NCI-H526 treated with DMSO at 0.1 percent for 48 hours (cell line): ENCODE measurements at places on chromosomes 5 and 9.

DNA sequence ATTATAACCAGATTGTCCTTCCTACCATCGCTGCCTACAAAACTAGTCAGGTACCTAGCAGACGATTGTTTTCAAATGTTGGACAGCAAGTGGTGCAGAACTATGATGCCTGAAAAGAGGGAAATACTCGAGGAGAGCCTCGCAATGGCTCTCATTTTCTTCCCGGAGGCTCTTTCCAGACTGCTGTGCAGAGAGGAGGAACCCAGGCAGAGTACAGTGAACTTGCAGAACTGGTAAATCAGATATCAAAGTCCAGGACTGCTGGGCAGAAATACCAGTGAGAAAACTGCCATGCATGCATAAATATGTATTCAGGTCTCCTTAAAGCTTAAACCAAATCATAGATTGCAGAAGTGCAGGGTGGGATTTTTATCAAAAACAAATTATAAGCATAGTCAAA, 26.4 kb upstream of the UGT3A1 start:
- peak; percentile 4 for DNase-seq

GRCh38 chr5:61617995-61618525, 286.0 kb downstream of the ZSWIM6 start:
- DNase-seq, result no peak

DNA sequence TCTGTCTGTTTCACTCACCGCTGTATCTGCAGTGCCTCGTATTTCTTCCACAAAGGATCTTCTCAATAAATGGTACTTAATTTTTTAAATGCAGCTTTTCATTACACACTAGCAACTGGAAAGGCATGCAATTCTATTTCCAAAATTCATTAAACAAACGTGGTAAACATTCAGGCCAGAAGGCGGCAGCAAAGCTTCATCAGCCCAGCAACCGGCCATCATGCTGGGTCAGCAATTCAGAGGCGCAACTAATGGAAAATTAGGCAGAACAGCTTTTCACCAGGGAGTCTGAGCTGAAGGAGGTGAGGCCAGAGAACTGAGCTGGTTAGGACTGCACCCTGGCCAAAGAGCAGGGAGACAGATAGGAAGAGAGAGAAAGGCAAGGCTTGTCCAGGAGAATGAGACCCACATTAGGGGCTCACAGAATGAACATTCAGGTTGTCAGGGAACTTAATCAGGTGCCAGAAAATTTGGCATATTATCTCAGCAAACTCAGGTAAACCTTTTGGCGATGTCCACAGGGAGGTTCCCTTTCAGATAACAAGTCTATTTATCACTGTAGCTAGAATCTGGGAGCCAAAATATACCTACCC, 17.7 kb upstream of the RNF180 start:
- DNase-seq, result peak; percentile 2

- no peak for DNase-seq
These were observed 94.7 kb downstream of the FGF10 start for GRCh38 chr5:44294516-44294915.

- no peak for DNase-seq
These were observed 95.4 kb downstream of the PAM start for GRCh38 chr5:102850503-102850902.

DNA sequence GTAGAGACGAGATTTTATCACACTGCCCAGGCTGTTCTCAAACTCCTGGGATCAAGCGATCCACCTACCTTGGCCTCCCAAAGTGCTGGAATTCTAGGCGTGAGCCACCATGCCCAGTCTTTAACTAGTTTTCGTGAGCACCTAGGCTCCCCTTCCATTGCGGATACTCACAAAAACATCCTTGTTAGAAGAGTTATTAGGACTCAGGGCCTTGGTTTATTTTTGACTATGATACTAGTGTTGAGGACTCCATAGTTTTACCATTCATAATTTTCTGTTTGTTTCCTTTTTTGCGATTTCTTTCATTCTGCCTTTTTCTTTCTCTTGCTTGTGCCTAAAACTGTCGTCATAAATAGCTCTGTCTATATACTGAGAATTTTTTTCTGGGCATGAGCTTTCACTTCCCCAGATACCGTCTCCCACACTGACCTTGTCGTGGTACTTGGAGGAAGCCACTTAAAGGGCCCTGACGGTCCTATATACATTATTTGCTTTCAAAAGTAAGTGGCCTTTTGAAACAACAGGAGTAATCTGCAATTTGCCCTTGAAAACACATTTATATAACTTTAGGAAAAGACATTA, 5.2 kb downstream of the F2R start:
- no peak for DNase-seq

GRCh38 chr5:168327451-168327850, 36.0 kb downstream of the WWC1 start:
- no peak for DNase-seq

- DNase-seq, result no peak
These were observed 519 bp downstream of the EXOC3 start for GRCh38 chr5:443239-444151.

- DNase-seq, result peak; percentile 21
These were observed 325.7 kb upstream of the WWC1 start for GRCh38 chr5:167965710-167966109.

GRCh38 chr9:36091026-36091953, 45.2 kb upstream of the GLIPR2 start:
- no peak for DNase-seq

- DNase-seq, result no peak
These were observed 3.2 kb downstream of the C1QTNF2 start for GRCh38 chr5:160367261-160367660.

DNA sequence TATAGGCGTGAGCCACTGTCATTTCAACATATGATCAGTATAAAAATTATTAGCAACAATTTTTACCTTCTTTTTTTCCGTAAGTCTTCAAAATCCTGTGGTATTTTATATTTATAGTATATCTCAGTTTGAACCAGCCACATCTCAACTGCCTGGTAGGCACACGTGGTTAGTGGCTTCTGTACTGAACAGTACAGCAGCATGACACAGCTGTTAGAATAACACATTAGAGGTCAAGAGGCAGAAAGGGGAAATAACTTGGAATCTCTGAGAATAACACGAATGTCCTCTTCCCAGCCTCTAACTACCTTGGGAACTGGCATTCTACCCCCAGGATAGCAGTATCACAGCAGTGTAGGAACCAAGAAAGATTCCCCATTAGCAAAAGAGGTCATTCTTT, 108.5 kb upstream of the IQGAP2 start:
- DNase-seq, result no peak

DNA sequence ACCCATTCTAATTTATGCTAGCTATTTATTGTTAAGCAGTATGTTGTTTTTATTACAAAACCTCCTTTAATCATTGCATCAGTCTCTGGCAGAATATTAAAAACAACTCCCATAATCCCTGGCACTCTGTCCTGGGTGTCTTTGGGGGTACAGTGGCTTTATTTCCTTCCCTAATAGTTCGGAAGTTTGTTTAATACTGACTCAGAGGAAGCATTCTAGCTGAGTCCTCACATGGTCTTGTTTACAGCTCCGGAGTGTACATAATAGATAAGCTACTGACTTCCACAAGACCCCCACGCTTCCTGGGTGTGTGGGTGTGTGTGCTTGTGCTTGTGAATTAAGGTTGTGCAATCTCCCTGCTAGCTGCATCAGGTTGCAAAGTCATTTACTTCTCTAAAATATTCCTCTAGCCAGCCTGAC, 149.8 kb upstream of the CDKN2B start:
- no peak for DNase-seq

GRCh38 chr9:35229779-35230143, 68.0 kb downstream of the UNC13B start:
- no peak for DNase-seq

DNA sequence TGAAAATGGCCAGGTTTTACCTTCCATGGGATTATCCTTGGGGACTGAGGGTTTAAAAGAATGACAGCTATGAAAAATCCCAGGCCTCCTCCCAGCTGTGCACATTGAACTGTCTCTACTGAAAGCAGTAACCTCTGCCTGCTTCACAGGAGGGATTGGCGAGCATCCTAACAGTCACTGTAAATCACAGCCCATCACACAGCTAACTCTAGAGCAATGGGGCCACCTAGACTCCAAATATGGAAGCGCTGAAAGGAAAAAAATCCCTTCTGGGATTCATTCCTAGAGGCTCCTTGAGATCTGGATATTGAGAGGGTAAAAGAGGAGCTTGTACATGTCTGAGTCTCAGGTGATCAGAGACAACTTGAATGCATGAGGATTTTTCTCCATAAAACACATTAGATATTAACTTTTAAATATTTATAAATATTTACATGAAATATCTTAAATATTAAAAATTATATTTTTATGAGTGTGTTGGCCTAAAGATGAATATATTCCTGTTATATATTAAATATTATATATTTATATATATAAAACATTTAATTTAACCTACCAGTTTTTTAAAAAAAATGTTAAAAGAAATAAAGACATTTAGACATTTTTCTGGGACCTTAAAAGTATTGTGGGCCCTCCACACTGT, 133.8 kb upstream of the SLC24A2 start:
- DNase-seq, result peak; percentile 73

DNA sequence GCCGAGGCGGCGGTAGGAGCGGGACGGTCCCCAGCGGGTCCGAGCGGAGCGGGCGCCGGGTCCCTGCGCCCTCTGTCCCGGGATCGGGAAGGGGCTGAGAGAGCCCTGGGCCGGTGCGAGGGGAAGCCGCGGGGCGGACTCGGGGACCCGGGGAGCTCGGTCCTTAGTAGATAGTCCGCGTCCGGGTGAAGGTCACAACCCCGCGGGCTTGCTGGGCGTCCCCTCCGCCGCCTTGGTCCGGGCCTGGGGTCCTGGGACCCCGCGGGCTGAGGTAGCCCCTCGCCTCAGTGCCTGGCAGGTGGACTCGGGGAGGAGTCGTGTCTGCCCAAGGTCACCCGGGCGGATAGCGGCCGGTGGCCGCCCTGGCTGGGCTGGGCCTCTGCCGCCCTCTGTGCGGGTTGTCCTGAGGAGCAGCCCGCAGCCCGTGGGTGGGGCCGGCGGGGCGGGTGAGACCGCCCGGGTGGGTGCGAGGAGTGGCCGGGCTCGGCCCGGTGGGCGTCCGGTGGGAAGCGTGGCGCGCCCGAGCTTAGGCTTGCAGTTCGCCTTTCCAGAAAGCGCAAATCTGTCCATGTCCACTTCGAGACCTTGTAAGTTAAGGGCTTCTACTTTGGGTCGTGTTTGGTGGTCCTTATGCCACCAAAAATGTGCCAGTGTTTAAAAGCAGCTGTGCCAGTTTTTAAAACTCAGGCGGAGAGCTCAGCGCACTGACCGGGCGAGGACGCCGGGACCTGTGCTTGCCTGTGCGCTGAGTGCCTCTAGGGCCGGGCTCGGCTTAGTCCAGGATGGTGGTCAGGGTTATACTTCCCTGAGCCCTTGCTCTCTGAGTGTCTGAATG, 554 bp downstream of the SDHA start:
- no peak for DNase-seq

DNA sequence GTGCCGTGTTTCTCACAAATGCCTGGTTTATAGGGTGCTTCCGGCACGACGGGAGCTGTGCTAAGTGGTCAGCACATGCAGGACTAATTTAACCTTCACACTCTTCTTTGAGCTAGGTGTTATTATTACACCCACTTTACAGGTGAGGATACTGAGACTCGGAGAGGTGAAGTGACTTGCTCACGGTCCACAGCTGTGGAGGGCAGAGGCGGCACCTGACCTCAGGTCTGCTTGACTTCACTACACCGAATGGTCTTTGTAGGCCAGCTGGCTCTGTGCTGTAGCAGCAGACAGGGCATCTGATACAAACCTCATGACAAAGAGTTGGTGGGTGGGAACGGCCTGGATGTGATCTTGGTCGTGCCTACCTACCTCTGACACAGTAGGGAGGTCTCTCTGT, 102.0 kb upstream of the BOD1 start:
- DNase-seq, result no peak

DNA sequence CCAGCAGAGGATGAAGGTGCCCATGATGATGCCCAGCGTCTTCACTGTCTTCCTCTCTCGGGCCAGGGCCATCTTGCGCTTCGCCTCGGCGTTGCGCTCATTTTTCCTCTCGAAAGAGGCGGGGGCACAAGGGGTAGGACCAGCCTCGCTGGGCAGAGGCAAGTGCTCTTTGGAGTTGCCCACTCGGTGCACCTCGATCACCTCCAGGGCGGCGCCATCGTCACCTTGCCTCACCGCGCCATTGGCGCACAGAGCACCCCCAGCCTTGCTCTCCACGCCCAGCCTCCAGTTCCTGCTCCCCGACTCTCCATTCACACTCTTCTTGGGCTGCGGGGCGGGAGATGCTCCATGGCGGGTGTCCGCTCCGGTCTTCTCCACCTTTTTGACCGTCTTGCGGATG, 1.6 kb downstream of the HTR1A start:
- DNase-seq, result no peak

DNA sequence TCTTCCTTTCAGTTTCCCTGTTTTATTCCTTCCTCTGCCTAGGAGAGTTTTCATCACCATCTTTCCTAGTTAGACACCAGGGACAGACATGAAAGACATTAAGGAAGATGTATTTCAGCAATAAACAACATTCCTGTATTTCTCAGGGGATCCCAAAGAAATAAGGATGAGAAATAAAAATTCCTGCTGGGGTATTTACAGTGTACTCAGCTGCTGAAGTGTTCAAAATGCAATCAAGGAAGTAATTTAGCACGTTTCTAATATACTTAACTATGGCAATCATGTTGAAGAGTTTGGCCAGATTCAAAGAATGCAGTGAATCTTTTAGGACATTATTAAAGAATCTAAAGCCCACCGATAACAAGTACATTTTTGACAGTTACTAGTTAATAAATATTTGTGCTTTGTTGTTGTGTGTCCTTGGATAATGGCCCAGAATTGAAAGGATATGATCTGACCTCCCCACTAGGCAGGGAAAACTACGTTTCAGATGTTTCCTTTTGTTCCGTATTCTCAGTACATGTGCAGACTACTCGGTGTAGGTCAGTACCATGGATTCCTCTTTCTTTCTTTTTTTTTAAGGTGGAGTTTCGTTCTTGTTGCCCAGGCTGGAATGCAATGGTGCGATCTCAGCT, 46.8 kb downstream of the INIP start:
- DNase-seq, result no peak

DNA sequence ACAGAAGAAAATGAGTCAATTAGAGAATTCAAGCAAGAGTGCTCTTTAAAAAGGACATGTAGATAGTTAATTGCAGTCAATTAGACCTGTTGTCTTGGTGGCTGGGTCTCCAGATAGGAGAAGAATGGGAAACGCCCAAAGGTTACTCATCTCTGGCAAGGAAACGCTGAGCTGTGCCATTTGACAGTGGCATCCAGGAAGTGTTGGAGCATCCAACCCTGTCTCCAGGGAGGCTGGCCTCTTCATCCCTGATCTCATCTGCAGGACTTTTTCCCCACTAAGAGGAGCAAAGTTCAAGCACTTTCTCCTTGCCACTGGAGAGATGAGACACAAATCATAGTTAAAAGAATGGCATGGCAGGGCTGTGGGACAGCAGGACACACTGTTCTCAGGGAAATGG, 111.7 kb upstream of the MSX2 start:
- DNase-seq, result no peak

GRCh38 chr5:139880416-139881142, 85.0 kb downstream of the PSD2 start:
- DNase-seq, result no peak

- DNase-seq, result no peak
These were observed 19.5 kb downstream of the IL9 start for GRCh38 chr5:135876146-135876545.
